CD8-positive, alpha-beta T cell (primary cell): ENCODE measurements at places on chromosomes 11 and 22.

DNA sequence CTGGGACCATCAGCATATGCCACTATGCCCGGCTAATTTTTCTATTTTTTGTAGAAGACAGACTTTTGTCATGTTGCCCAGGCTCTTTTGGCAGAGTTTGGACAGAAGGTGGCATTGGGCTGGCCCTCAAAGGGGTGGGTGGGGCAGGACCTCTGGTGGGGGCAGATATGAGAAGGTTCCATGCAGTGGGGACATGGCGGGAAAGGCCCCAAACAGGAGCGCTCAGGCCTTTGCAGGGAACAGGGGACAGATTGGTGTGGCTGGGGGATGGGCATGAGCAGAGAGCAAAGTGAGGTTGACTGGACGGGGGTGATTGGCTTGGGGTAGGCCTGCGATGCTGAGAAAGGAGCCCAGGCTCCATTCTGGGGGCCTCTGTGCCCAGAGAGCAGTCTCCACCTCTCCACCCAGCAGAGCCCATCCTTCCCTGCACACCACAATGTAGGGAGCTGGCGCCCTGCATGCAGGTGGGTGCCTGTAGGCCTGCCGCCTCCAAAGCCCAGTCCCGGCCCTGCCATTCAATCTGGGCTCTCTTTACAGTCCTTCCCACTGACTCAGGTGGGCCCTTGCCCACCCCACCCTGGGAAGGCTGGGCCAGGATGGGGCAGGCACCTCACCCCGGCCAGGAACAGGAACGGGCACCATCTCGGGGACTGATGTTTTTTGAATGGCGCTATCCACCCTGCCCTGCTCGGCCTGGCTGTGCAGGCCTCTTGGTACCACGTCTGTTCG is 98.7 kb downstream of the MORC2 start:
- no peak for DNase-seq

DNA sequence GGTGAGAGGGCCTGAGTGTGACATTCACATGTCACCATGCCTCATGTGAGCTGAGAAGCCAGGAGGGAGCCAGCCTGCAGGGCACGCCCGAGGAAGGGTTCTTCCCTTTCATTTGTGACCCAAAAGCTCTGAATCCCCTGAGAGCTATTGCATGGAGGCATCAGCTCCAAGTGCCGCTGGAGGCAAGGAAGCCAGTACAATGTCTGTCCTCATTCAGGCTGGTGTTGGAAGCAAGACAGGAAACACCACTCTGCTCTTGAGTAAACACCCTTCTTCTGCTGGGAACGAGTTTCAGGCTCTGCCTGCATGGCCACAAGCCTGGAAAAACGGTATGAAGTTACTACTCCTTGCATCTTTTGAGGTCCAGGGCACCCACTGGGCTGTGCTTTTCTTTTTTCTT is 83.8 kb upstream of the LARGE1 start:
- no peak for DNase-seq

GRCh38 chr22:27772984-27773498 is 28.5 kb downstream of the MN1 start:
- DNase-seq = no peak

DNA sequence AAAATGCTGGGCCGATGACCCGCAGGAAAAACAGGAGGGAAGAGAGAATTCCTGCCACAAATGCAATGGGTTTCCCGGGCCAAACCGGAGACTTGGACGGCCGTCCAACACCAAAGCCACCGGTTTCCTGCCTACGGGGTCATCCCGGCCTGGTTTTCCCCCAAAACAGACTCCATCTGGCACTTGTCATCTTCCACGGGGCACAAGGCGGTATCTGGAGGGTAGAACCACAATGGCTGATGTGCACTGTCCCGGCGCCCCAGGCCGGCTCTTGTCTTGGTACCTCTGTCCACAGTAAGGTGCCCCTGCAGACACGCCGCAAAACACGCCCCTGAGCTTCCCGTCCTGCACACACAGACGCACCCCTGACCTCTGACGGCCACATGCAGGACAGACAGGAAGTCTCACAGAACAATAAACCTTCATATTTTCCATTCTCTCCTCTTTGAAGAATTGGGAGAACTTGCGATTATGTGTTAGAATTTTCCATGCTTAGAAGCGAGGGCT is 20.1 kb downstream of the CELSR1 start:
- no peak for DNase-seq

DNA sequence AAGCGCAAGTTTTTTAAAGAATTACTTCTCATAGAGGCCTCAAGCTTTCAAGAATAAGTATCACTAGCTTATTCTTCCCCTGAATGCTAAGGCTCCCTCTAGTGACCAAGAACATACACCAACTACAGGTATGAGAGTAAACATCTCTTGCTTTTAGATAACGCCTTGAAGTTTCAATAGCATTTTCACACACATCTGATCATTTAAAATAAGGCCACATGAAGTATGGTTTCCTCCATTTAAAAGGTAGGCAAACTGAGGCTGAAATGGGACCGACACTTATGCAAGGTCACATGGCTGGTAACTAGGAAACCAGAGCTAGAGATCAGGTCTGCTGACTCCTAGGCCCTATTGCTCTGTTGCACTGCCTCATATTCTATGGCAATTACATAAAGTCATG is 66.5 kb downstream of the CCDC34 start:
- no peak for DNase-seq

GRCh38 chr11:75024764-75025211 is 36.1 kb downstream of the NEU3 start:
- DNase-seq = no peak

GRCh38 chr11:1307998-1308742 is 1.3 kb downstream of the TOLLIP start:
- DNase-seq = no peak

DNA sequence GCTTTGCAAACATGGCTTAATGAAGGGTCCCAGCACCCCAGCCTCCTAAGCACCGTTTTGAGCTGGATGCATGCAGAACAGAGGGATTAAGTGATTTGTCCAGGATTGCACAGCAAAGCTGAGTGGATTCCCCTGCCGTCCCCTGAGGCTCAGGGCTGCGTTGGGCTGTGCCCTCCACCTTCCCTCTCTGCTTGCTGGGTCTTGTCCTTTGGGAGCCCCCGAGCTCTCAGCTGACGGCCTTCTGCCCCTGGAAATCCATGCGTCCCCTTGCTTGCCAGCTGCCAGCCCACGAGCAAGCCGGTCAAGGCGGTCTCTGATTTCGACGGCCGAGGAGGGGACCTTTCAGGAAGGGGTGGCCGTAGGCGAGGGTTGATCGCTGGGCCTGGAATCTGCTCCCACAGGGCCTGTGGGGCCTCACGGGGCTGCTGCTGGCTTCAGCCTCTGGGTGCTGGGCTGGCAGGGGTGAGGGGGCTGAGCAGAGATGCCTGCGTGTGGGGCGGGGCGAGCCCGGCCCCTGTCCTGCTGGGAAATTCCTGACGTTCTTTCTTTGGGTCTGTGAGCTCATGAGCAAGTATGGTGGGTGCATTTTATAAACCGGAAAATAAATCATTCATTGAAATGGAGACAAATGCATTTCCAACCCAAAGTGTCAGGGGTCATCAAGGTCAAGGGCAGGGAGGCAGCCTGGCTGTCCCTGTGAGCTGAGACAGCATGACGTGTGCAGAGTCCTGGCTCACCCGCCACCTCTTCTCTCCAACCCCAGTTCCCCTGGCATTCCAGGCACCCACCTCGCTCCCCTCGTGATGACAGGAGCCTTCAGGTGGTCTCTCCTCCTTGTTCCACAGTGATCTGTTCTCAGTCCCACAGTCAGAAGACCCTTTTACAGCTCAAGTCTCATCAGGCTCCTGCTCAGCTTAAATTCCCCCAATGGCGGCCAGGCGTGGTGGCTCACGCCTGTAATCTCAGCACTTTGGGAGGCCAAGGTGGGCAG is 28.1 kb downstream of the FGF4 start:
- no peak for DNase-seq

- no peak for DNase-seq
These were observed 476.9 kb downstream of the MIAT start for GRCh38 chr22:27134315-27134701.

GRCh38 chr11:83306200-83307080 is 20.3 kb upstream of the CCDC90B start:
- DNase-seq = no peak

- DNase-seq = no peak
These were observed 17.6 kb upstream of the NCR3LG1 start for GRCh38 chr11:17333799-17334586.

- no peak for DNase-seq
These were observed 176.1 kb downstream of the LRRC4C start for GRCh38 chr11:41283191-41283930.

DNA sequence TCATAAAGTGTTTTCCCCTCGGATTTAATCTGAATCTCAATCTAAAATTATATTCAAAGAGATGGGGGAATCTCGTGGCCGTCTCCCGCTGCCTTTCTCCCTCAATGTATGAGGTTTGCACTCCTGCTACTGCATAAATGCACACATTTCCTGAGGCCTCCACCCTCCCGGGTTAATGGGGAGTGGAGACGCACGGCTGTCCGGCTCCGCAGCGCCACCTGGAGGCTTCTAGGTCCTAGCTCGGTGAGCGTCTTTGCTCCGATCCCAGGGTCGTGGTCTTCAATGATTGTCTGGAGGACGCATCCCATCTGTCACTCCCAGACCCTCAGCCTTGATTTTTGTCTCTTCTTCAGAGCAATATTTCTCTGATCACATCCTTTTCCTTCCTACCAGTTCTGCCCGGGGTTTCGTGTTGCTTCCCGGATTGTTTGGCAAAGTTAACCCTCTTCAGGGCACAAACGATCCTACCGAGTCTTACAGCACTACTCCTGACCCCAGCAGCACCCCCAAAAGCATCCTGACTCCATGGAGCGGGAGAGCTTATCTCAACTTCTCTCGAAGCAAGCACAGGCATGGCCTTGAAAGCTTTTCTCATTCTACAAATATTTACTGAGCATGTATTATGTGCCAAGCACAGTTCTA is at the start of gene LMO1:
LMO1 (minus strand) TSS at position 110 of the 642 bp plus-strand sequence. CDS start 516 bp downstream, outside the sequence.
- peak; percentile 70 for DNase-seq

DNA sequence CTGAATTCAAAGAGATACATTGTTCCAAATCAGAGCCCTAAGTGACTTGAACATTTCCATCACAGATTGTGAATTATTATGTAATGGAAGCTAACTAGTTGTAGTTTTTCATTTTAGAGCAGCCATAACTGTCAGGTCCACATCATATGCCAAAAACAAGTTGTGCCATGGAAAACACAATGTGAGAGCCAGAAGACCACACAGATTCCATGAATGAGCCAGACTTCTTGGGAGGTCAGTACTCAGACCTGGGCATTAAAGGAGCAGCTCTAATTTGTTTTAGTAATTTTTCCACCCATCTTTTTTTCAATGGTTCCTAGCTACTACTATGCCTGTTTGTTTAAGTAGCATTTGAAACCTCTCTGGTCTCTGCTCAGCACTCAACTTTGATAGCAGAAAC is 279.4 kb downstream of the FAT3 start:
- DNase-seq = no peak

DNA sequence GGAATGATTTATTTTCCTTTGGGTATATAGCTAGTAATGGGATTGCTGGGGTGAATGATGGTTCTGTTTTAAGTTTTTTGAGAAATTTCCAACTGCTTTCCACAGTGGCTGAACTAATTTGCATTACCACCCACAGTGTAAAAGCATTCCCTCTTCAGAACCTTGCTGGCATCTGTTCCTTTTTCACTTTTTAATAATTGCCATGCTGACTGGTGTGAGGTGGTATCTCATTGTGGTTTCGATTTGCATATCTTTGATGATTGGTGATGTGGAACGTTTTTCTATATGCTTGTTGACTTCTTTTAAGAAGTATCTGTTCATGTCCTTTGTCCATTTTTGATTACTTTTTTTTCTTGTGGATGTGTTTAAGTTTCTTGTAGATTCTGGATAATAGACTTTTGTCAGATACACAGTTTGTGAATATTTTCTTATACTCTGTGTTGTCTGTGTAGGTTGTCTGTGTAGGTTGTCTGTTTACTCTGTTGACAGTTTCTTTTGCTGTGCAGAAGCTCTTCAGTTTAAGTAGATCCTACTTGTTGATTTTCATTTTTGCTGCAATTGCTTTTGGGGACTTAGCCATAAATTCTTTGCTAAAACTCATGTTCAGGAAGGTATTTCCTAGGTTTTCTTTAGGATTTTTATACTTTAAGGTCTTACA is 291.8 kb upstream of the DDI1 start:
- DNase-seq = no peak

DNA sequence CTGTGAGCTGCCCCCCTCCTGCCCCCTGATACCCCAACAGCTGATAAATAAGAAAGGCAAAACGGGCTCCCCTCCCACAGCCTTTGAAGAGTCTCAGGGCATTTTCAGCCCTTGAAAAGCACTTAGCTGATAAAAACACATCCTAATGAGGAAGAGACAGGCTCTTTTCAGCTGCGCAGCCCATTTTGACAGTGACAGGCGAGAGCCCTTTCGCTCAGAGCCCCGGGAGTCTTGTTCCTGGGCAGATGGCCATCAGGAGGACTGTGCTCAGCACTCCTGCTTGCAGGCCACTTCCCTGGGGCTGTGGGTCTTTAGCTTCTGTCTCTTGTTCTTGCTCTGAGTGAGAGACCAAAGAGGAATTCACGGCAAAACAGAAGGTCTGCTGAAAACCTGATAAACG is 757.2 kb downstream of the BRD1 start:
- no peak for DNase-seq

DNA sequence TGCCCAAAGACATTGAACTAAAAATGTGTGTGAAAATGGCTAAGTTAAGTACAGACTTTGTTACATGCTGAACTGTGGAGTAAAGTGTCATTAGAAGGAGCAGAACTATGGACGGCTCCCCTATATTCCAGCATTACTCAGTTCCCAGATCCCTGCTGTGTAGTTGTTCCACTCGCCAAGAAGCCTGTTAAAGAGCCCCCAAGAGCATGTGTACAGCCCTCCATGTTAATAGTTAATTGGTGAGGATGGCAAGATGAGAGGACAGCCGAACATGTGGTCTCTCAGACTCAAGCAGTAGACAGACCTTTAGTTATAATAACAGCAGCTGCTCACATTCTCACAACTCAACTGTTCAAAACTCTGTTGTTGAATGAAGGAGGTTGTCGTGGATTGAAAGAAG is 127.4 kb downstream of the ELP4 start:
- no peak for DNase-seq

- peak; percentile 30 for DNase-seq
These were observed at the start of gene MRPL23 for GRCh38 chr11:1946812-1947484. TSS of gene MRPL23 (plus strand) at chr11:1947332. CDS start at chr11:1947363, 31 bp downstream.

- no peak for DNase-seq
These were observed 27.1 kb downstream of the C11orf96 start for GRCh38 chr11:43969543-43969942.

- no peak for DNase-seq
These were observed 372.7 kb upstream of the FAT3 start for GRCh38 chr11:91851908-91852307.

GRCh38 chr11:11864332-11864731 is 22.6 kb downstream of the USP47 start:
- DNase-seq = no peak
